ENCODE measurements at places on chromosomes 16 and 17.
A peak's percentile ranks its signal among the peaks of the same experiment; 100 is the strongest.

GRCh38 chr17:73801455-73802100 lies 157.3 kb upstream of the SDK2 start:
- DNase-seq, result no peak

GRCh38 chr17:14032234-14032633 lies 37.1 kb upstream of the COX10 start:
- no peak for DNase-seq

- DNase-seq, result no peak
Observed at GRCh38 chr16:28478506-28479180, 6.5 kb upstream of the NPIPB7 start.

DNA sequence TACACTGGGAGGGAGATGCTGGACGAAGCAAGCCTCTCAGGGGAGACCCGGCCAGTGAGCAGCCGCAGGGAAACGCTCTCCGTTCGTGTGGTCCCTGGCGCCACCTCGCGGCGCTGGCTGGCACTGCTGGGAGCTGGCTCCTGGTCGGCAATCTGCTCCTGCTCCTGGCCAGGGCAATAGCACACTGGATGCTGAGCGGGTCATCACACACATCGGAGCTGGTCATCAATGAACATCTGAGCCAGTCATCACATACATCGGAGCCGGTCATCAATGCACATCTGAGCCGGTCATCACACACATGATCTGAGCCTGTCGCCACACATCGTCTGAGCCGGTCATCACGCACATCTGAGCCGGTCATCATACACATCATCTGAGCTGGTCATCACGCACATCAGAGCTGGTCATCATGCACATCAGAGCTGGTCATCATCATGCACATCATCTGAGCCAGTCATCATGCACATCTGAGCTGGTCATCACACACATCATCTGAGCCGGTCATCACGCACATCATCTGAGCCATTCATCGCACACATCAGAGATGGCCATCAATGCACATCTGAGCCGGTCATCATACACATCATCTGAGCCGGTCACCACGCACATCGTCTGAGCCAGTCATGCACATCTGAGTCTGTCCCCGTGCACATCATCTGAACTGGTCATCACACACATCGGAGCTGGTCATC lies 217.3 kb downstream of the RBFOX3 start:
- peak; percentile 85 for DNase-seq

DNA sequence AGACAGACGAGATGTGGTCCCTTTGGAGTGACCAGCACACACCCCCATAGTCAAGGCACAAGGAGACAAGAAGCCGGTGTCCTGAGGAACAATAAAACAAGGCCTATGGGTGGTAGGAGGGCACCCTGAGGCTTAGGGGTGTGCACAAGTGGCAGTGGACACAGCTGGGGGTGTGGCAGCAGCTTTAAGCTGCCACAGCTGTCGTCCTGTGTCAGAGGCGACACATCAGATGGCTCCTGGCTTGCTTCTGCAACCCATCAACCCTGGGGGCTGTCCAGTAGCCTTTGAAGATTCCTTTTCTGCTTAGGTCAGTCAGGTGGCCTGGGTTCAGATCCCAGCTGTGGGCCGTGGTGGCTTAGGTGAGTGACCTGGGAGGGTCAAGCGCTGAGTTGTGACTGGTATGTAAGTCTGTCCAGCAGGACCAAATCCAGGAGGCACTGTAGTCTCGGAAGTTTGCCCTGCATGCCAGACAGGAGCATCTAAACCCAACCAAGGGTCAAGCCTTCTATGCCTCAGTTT lies 15.8 kb downstream of the DRC3 start:
- no peak for DNase-seq

GRCh38 chr17:47717261-47717697 lies 15.8 kb upstream of the TBX21 start:
- DNase-seq, result no peak

- DNase-seq, result no peak
Observed at GRCh38 chr17:79742951-79743476, 12.3 kb downstream of the ENPP7 start.

DNA sequence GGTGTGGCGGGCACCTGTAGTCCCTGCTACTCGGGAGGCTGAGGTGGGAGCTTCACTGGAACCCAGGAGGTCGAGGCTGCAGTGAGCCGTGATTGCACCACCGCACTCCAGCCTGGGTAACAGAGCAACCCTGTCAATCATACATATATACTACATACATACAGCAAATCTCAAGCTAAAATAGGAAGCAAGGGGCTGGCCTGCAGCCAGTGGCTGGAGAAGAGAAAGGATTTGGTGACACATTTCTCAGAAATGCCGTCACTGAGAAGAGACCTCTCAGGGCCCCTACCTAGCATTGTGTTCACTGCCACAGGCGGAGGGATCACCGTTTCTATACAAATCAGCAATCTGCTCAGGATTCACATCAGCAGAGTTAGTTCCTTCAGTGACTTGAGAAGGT lies 16.9 kb downstream of the NARF start:
- DNase-seq, result no peak

DNA sequence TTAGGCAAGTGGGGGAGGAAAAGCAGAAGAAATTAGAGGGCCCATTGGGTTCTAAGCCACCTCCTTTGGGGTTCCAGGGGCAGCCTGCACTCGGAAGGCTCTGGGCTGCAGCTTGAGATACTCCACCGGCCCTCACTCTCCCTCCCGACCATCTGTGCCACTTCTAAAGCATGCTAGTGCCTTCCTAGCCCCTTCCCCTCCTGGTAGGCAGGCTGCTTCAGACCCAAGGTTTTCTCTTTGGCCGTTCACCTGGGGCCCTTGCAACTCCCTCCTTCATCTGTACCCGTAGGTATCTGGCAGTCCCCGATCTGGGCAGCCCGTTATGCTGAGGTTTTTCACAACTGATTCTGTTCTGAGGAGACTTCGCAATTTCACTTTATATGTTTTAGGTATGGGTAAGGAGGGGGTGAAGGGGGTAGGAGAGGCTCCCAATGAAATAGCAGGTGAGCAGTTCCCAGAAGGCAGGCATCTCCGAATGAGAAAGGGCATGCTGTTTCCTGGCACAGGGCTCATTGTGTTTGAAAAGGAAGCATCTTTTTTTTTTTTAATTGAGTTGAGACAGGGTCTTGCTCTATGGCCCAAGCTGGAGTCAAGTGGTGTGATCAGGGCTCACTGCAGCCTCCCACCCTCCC lies 98.7 kb downstream of the RAB11FIP4 start:
- no peak for DNase-seq

- DNase-seq, result no peak
Observed at GRCh38 chr17:78130090-78130436, 508 bp upstream of the TMC8 start.

- DNase-seq, result peak; percentile 10
Observed at GRCh38 chr16:74936902-74937560, 47.9 kb downstream of the WDR59 start.

DNA sequence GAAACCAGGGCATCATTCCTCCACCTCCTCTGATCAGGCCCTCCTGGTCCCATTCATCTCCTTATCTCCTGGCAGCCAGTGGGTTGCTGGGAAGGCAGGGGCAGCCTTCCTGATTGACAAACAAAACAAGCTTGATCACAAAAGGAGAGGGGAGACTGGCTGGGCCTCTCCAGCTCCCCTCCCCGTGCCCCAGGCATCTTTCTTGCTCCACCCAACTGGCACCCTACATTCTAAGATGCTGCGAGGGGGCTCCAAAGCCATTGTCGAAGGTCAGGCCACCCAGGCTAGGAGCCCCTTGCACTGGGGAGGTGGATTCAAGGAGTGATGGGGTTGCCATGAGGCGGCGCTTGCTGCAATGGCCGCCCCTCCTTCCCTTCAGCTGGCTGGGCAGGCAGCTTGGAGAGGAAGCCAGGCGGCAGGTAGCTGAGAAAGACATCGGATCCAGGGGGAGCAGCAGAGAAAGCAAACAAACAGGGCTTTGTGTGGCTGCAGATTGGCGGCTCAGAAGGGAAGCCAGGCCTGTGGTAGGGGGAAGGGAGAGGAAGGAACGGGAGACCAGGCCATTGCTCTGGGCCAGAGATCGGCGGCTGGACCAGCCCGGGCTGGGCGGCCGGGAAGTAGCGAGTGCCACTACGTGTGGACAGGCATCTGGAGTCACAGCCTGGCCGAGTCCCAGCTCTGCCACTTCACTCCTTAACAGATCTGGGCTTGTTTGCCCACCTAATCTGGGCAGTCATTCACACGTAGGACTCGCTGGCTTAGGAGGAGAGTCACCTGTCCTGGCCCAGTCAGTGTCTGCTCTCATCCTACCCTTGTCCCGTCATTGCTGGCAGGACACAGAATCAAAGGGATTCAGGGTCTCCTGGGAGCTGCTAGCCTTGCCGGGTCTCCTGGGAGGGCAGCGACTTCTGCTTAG lies 12.3 kb downstream of the RAI1 start:
- no peak for DNase-seq

DNA sequence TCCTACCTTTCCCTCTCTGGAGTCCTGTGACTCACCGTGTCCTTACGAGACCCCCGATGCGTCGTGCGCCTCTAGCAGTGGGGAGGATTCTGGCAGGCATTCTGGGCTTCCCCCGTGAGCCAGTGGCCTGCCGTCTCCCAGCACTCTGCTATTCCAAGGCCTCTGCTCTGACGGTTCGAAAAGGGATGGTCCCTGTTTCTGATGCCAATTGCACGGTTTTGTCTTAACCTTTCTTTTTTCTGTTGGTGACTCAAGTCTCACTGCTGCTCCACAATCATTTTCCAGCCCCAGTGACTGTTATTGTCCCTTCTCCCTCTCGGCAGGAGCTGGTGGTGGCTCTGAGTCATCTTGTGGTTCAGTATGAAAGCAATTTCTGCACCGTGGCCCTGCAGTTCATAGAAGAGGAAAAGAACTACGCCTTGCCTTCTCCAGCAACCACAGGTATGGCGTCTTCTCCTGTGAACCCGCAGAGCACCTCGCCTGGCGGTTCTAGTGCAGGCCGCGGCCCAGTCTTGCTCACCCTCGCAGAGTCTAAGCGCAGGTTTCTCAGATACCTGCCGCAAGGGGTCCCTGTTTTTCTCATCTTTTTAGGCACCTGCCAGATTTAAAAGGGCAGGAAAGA lies 100.1 kb upstream of the CHMP6 start:
- peak; percentile 61 for DNase-seq

DNA sequence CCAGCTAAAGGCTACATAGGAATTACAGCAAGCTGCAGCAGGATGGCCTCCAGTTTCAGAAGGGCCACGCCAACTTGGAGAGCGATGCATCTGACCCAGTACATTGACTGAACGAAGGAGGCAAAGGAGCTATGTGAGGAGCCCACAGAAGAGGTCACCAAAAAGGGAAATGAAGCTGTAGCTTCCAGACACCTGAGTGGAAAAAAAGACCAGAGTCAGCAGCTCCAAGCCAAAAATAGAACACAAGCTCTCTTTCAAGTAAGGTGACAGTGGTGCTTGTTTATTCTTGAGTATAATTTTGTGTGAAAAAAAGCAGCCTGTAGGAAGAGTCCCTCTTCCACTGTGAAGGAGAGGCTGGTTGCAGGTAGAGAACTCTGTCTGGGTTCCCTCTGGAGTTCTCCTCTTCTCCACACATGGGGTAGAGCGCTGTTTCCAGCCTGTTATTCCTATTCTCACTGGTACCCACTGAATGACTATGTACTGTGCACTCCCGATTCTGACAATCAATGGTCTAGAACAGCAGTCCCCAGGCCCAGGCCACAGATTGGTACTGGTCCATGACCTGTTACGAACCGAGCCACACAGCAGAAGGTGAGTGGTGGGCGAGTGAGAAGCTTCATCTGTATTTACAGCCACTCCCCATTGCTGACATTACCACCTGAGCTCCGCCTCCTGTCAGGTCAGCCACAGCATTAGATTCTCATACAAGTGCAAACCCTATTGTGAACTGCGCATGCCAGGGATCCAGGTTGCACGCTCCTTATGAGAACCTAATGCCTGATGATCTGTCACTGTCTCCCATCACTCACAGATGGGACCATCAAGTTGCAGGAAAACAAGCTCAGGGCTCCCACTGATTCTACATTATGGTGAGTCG lies 15.1 kb downstream of the CCL4 start:
- DNase-seq, result no peak

GRCh38 chr17:41324180-41325075 lies 8.9 kb upstream of the KRTAP17-1 start:
- DNase-seq, result no peak

- DNase-seq, result peak; percentile 88
Observed at GRCh38 chr17:42518046-42518754, 17.8 kb upstream of the NAGLU start.

GRCh38 chr17:9973669-9974447 lies 68.8 kb upstream of the RCVRN start:
- DNase-seq, result no peak

DNA sequence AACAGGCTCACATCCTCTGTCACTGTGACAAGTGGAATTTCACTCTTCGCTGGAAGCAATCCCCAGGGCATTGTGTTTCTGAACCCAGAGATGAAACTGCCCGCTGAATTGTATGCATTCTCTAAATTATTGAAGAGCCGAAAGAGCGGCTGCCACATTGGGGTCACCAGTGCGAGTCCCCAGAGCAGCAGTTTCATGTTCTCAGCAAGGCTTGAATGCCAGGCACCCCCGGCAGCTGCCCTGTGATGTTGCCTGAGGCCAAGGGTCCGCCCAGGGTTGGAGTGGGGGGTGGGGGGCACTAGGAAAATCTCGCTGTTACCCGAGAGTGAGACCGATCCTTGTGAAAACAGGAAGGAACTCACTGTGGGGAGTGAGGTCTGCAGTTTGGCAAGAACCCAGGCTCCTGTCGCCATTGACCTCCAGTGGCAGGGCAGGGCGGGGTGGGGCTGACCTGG lies 20.7 kb upstream of the BCAR1 start:
- no peak for DNase-seq

GRCh38 chr17:4691686-4692085 lies 12.3 kb downstream of the PELP1 start:
- no peak for DNase-seq

DNA sequence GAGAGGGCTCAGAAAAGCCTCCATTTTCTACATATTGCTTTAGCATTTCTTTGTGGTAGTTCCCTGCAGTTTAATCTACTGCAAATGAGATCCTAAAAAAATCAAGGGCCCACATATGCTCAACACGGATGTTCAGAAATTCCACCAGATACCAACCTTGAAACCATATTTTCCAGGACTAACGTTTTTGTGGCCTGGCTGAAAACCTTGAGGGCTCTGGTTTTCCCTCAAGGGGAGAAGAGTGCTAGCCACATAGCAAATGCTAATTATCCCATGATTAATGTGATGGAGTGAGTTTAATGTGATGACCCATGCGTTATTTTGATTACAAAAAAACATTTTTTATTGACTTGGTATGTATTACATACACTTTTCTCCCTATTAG lies 68.9 kb downstream of the SNX11 start:
- no peak for DNase-seq

- DNase-seq, result no peak
Observed at GRCh38 chr17:73510981-73511718, 133.1 kb downstream of the SDK2 start.

- DNase-seq, result peak; percentile 79
Observed at GRCh38 chr17:55454906-55455474, 33.4 kb upstream of the MMD start.

GRCh38 chr17:50033316-50033715 lies 22.6 kb upstream of the ITGA3 start:
- no peak for DNase-seq

Data from muscle of back (tissue), 13 donors.